ENCODE measurements at places on chromosomes 1 and 21.
A peak's percentile ranks its signal among the peaks of the same experiment; 100 is the strongest.

- peak; percentile 26 for DNase-seq
Measured at GRCh38 chr1:217482356-217483102, 148.4 kb downstream of the GPATCH2 start.

GRCh38 chr1:241560146-241560848 is 28.1 kb downstream of the KMO start:
- no peak for DNase-seq

DNA sequence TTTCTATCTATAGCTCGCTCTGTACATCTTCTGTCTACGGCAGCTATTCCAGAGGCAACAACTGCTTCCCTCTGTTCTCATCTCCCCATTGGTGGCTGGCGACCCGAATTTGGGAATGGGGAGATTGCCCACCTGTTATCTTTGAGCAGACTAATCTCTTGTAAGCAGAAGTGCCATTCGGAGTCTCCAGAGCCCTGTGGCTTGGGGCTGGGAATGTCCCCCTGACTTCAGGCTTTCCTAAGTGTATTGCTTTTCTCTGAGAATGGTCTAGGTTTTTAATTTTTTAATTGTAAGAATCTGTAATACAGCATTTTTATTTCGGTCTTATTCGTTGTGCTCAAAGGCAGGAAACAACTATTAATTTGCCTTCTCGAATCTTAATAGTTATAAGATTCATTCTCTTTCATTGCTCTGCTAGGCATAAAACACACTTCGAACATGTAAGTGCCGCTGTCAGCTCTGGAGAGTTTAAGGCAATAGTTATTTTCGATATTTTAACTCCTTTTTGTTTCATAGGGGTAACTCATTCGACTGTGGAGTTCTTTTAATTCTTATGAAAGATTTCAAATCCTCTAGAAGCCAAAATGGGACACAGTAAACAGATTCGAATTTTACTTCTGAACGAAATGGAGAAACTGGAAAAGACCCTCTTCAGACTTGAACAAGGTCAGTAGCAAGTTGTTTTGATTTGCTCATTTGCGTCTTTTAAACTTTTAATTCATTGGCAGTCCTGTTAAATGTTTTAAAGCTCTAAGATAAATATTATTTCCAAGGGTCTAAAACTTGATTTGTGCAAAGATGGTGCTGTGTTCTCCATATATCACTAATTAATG is 514 bp downstream of the AGL start:
- no peak for DNase-seq

- no peak for DNase-seq
Measured at GRCh38 chr1:177351361-177352108, 180.8 kb downstream of the BRINP2 start.

DNA sequence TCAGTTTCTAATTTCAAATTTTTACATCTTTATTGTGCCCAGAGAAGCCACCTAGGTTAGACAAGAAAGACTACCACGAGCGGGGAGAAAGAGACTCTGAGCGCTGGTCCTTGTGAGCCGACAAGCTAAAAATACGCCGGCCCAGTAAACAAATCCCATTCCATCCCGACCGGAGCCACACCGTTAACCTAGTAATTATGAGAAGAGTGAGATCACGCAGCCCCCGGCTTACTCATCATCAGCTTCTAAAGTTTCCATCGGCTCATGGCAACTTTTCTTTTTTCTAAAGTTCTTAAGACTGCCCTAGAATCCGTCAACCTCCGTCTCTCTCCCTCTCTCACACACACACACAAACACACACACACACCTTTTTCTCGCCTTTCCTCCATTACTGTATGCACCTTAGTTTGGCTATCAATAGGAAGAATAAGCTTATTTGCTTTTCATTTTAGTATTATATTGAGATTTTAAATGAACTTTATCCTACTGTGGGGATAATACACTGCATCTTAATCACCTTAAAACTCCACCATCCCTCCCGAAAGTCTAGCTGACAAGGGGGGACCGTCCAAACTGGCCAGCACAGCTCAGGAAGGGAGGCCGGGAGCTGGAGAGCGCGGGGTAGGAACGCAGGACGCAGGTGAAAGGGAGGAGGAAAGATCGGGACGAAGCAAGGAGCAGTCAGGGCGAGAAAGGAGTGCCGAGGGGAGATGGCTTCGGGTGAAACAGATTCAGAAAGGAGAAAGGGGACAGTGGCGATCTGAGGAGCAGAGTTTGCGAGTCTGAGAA is 728 bp downstream of the OTUD7B start:
- DNase-seq: peak; percentile 39

GRCh38 chr1:118142546-118142945 is 42.5 kb downstream of the SPAG17 start:
- no peak for DNase-seq

GRCh38 chr1:232127190-232127589 is 500.6 kb downstream of the DISC1 start:
- DNase-seq: no peak

- no peak for DNase-seq
Measured at GRCh38 chr1:2468041-2468472, 8.0 kb upstream of the PLCH2 start.

GRCh38 chr1:207578796-207579435 is 66.0 kb upstream of the CR1L start:
- DNase-seq: no peak

GRCh38 chr1:114324662-114324965 is 170.9 kb upstream of the SYT6 start:
- no peak for DNase-seq

DNA sequence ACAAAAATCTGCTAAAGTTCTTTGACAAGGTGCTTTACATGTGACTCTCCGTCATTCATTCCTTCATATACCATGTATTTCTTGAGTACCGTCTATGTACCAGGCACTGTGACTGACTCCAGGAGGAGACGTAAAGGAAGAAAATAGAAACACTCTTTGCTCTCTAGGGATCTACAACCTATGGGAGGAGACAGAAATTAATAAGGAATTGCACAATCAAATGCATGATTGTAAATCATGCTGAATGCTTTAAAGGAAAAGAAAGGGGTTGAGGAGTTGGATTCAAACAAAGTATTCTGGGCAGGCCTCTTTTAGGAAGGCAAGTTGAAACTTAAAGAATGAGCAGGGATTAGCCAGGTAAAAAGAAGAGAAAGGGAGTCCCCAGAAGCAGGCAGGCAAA is 239.1 kb upstream of the FGGY start:
- DNase-seq: no peak

- no peak for DNase-seq
Measured at GRCh38 chr1:165858967-165859845, 31.8 kb downstream of the UCK2 start.

DNA sequence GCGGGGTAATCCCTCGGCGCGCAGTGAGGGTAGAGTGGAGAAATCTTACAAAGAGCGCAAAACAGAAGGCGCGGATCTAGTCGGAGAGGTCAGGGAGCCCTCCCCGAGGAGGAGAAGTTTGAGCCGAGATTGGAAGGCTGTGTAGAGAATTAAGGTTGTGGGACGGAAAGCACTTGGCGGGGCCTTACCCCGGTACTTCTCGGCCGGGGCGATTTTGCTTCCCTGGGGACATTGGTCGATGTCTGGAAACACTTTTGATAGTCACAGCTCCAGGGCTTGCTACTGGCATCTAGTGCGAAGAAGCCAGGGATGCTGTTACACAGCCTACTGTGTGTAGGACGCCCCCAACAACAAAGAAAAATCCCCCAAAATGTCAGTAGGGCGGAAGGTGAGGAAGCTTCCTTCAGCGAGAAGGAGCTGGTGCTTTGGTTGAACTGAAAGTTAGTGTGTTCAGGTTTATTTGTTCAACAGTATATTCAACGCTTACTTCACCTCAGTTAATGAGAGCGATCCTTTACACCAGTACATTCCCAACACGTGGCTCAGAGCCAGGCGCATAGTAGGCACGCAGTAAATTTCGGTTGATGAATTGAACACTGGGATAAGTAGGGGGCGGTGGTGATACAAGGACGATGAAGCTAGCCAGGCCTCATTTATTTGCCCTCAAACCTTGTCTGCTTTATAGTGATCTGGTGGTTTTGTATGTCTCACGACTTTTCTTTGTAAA is 807 bp downstream of the CEP85 start:
- no peak for DNase-seq

DNA sequence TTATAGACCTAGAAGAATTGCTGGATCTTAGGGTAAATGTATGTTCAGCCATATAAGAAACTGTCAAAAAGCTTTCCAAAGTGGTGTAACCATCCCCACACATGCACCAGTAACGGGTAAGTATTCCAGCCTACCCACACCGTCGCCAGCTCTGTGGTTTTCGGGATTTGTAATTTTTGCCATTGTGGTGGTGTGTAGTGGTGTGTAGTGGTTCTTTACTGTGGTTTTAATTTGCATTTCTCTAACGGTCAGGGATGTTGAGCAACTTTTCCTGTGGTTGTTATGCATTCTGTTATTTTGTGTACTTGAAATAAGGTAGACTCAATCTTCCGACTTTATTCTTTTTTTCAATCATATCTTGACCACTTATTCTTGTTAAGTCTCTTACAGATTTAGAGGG is 342.4 kb upstream of the AJAP1 start:
- DNase-seq: no peak

GRCh38 chr1:59609245-59609644 is 205.5 kb upstream of the HOOK1 start:
- no peak for DNase-seq

- no peak for DNase-seq
Measured at GRCh38 chr1:191049781-191050180, 572.1 kb upstream of the BRINP3 start.

GRCh38 chr1:14362331-14362730 is 236.2 kb upstream of the KAZN start:
- DNase-seq: no peak

- peak; percentile 24 for DNase-seq
Measured at GRCh38 chr1:181141431-181141910, 53.0 kb downstream of the IER5 start.

GRCh38 chr1:95388031-95388430 is 154.0 kb downstream of the RWDD3 start:
- DNase-seq: no peak
